ENCODE measurements at places on chromosomes 5 and 9.

DNA sequence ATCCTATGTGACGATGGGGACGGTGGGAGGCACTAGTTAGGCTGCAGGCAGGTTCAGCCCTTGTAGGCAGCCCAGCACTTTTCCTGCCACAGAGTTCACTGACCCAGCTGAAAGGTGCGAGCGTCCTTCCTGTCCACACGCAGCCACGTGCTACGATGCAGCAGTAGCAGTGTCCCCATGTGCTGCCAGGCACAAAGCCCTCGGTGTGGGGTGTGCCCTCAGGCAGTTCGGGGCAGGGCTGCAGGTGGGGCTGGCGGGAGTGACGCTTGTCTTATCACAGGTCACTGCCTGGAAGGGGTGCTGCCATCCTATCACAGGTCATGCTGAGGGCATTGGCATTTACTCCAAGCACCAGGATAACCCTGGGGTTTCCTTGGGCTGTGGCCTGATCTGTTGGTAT is 46.8 kb upstream of the CLPTM1L start:
- DNase-seq = no peak

- DNase-seq = no peak
Observed at GRCh38 chr5:149337736-149338135, 7.6 kb upstream of the GRPEL2 start.

DNA sequence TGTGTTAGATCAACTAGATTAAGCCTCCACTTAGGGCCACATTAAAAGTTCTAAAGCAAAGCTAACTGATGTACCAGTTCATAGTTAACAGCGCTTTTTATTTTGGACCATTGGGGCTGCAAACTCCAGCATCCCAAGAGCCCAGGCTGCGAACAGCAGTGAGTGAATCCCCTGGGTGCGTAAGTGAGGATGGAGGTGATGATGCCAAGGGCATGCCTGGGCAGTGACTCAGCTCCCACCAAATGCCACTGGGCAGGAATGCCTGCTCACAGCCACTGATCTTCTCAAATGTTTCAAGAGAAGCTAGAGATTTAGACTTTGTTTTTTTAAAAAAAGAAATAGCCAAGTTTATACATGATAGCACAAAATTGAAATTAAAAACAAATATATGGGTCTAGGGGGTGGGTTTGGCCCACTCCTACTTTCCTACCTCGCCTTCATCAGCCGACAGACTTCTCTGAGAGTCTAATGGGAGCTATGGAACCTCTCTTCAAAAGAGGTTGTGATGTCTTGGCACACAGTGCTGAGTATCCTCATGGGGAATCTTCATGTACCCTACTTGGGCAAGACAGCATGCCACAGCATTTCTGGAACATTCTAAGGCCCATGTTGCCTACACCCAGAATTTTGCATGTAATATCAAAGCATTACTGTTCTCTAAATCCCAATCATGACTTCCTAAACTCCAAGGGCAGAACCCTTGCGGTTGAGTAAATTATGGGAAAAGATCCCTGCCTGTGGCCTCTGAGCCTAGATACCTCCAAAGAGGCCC is 398.1 kb downstream of the EBF1 start:
- DNase-seq = no peak

- DNase-seq = no peak
Observed at GRCh38 chr5:172149073-172149472, 39.0 kb downstream of the STK10 start.

DNA sequence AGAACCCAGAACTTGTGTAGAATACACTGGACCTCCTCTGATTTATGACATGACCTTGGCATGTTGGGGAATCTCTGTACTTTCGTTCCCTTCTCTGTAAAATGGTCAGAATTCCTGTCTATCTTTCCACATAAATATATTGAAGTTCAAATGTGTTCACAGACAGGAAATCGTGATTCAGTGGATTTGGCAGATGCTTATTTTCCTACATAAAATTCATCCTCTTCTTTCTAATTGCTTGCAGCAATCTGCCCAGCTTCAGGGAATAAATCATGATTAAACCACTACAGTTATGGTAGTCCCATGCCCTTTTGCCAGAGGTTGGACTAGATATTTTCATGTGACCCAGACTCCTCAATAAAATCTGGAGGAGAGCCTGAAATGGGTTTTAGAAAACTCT is 52.1 kb upstream of the ARL15 start:
- no peak for DNase-seq

DNA sequence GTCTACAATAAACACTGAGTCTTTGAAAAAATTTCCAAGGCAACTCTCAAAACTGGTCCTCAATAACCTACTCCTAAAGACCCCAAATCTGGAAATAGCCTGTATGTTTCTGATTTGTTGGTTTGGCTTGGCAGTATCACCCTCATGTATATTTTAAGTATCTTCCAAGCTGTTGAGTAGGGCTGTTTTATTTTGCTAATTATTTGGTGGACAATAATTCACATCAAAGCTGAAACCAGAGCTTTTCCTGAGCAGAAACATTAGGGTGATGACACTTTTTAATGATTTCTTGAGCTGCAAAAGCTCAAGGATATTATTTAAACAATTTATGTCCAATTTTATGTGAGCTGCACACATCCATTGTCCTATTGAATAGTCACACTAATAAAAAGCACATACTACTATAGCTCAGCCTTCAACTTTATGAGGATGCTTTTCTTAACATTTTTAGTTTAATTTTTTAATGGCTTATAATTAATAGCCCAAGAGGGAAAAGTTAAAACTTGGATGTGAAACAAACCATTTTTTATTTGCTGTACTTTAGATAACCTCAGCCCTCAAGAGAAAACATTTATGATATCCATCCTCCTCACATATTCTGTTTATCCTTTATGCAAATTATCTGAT is 393.1 kb downstream of the TAF11L14 start:
- no peak for DNase-seq

- DNase-seq = no peak
Observed at GRCh38 chr9:123872710-123873109, 57.2 kb downstream of the DENND1A start.

GRCh38 chr5:37882636-37883035 is 42.8 kb upstream of the GDNF start:
- no peak for DNase-seq

All from heart right ventricle (tissue), 16 donors.